MV-4-11 (cell line): ENCODE measurements at places on chromosomes 7 and 10.

DNA sequence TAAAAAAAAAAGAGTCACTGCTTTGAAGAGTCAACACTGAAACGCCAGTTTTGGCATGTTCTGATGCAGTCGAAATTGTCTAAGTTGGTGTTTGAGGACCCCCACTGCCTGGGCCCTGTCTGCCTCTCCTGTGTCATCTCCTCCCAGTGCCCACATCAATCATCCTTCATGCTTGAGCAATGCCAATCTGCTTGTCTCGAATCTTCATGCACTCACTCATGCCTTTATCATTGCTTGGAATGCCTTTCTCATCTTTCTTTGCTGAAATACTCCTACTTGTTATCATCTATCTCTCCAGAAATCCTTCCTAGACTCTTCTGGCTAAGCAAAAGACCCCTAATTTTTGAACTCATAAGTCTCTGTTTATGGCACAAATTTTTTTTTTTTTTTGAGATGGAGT is 42.1 kb upstream of the PLPP4 start:
- no peak for DNase-seq

GRCh38 chr10:51358227-51358626 is 283.9 kb downstream of the PRKG1 start:
- no peak for DNase-seq

DNA sequence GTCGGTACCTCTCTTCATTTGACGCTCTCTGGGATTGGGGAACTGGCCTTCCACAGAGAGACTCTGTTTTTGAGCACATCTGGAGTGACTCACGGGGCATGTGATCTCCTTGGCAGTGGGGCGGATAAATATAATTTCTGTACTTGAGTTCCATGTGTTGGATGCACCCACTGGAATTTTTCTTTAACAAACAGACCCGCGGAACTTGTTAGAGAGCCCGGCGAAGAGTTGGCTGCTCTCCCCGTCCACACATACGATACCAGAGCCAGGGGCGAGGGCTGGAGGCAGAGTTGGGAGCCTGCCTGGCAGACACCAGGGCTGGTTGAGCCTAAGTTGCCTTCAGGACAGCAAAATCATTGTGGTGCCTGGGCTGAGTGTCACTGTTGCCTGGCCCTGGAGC is at the start of gene FAM180A:
Gene FAM180A (minus strand): TSS at position 44 of the 400 bp plus-strand sequence. CDS start 233 bp downstream, outside the sequence.
- DNase-seq = no peak

GRCh38 chr10:122561212-122561611 is 658 bp downstream of the DMBT1 start:
- no peak for DNase-seq

- DNase-seq = no peak
Observed at GRCh38 chr7:54932818-54933543, 85.8 kb upstream of the EGFR start.
